CD4-positive, alpha-beta T cell (primary cell): ENCODE measurements at places on chromosomes 2 and 18.

DNA sequence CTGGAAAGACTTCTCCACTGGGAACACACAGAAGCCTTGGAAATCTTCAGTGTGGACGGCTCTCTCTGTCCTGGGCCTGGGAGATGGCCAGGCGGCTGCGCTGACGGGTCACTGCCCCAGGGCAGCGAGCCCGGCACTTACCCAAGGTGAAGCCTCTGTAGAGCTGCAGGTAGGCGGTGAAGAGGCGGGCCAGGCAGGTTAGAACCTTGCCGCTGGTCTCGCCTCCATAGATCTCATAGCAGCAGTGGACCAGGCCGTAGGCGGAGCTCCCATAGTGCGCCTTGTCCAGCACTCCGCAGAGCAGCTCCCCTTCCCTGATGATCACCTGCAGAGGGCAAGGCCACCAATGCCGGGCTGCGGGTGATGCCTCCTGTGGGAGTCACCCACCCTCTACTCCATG, 53.0 kb downstream of the POLR1A start:
- no peak for DNase-seq

GRCh38 chr18:37426586-37426985, 139.0 kb downstream of the CELF4 start:
- no peak for DNase-seq

DNA sequence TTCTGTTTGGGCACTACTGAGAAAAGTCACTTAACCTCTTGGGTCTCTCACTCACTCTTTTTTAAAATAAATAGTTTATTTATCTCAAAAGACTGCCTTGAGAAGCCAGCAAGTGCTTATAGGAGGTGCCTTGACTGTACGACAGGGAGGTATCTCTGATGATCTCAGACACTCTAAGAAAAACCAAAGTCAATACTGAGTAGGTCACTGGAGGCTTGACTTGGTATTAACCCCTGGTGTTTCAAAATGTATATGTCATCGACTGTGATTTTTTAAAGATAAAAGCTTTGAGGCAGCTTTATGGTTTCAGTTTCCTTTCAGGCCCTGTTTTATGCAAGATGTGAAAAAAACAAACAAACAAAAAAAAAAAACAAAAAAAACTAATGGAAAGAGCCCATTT, 33.7 kb downstream of the MREG start:
- no peak for DNase-seq

DNA sequence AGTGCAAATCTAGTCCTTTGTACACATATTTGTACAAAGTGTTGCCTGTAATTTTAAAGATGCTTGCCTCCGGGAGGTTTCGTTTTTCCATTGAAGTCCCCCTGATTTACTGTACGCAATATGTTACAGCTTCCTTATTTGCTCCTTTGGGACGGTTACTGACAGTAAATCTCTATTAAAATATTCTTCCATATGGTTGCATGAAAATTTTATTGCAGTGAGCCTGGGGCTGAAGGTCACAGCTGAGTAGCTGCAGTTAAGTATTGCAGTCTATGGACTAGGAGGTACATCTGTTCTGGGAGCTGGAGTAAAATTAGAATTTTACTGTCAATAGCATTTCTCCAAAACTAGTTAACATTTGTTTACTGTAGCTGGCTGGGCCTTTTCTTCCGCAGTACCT, 119.2 kb downstream of the ETAA1 start:
- DNase-seq: no peak

DNA sequence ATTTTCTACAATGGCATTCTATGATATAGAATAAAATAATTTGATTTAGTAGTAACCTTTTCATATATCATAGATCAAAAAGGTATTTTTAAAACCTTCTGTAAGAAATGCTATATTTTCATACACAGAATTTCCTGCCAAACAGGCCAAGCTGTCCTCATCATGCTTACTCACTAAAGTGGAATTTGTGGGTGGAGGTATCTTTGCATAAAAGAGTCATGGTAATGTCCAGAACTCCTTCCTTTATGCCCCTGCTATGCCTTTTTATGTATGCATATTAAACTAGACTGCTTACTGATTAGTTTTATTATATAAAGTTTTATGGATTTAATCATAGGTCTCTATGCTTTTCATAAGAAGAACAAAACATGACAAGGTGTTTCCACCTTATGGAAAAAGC, 27.5 kb upstream of the MARCHF7 start:
- DNase-seq: no peak

- no peak for DNase-seq
Measured at GRCh38 chr2:183089192-183089851, 10.8 kb downstream of the DUSP19 start.

DNA sequence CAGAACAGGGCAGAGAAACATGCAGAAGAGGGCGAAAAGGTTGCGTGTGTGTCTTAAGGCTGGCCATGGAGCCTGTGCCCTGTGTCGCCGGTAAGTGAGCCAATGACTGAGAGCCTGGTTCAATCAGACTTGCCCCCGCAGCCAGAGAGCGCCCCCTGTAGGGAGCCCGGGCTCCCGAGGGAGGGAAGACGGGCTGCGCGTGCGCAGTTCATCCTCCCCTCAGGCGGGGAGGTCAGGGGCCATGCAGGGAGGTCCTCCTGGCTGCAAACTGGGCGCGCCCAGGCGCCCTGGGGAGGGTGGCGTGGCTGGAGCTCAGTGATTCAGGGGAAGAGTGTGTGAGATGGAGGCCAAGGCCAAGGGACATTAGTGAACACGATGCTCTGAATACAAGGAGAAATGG, 276.6 kb downstream of the PHLPP1 start:
- no peak for DNase-seq

GRCh38 chr2:175624211-175624761, 377.8 kb downstream of the LNPK start:
- no peak for DNase-seq

DNA sequence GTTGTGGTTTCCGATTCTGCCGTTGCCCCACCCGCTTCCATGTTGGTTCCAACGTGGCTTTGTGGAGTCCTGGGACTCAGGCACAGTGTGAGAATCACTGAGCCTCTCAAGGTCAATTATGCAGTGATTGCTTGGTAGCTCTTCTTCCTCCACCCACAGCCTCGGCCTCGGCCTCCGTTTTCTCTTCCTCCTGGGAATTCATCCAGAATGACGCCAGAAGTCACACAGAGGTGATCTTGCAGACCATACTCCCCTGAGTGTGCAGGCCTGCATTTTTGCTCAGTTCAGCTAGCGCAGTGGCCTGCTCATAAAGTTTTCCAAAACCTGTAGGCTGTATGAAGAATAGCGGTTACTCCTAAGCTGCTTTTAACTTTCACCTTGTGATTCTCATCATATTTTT, 273.3 kb downstream of the GBX2 start:
- DNase-seq: no peak

GRCh38 chr2:172998547-172999272, 76.9 kb upstream of the MAP3K20 start:
- no peak for DNase-seq

DNA sequence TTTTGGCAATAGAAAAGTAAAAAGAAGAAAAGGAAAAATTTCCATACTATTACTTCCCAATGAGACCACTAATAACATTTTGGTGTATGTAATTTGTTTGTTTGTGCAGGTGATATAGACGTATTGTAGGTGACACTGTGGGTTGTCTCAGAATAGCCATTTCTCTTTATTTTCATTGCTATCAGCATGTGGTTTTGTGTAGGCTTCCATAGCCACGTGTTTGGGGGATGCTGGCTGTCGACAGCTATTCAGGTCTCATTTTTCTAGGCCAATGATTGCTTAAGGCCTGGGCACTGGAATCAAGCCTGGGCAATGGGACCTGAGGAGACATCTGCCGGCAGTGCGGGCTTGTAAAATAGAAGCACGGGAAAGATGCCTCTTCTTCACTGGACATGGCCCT, 71.0 kb upstream of the KCTD1 start:
- no peak for DNase-seq

DNA sequence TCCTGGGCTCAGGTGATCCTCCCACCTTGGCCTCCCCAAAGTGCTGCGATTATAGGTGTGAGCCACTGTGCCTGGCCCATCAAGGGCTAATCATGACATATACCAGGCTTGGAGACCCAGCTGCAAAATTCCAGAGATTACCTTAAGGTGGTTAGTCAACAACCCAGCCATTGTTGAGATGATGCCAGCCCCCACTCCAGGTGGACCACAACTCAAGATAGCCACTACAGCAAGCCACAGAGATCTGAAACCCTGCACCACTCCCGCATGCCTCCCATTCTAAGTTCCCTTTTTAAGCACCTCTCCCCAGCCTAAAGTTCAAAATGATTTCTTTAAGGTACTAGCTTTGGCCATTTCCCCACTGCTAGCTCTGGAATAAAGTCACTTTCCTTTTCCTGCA, 4.6 kb upstream of the CLK1 start:
- no peak for DNase-seq

GRCh38 chr2:20139407-20140172, 85.3 kb downstream of the SDC1 start:
- DNase-seq: no peak

GRCh38 chr2:59276033-59276432, 1034.9 kb upstream of the FANCL start:
- no peak for DNase-seq

DNA sequence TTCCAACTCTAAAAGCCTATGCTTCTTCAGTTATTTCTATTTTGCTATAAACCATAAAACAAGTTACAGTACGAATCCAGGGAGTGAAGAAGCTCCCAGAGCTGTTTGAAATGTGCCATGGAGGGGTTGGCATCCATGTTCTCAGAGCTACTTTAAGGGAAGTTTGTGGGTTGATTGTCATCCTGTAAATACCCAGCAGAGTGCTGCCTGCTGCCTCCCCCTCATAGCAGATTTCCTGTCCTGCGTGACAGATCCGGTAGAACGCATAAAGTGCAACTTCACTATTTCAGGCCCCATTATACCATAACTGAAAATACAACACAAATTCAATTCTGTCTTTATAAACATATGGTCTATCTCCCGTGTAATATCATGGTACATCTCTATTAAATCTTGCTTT, 114.4 kb downstream of the CTNNA2 start:
- DNase-seq: no peak

DNA sequence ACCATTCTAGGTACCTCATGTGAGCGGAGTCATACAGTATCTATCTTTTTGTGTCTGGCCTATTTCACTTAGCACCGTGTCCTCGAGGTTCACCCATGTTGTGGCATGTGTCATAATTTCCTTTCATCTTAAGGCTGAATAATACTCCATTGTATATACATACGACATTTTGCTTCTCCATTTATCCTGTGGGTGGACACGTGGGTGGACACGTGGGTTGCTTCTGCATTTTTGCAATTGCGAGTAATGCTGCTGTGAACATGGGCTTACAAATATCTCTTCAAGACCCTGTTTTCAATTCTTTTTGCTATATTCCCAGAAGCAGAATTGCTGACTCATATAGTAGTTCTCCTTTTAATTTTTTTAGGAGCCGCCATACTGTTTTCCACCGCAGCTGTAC, 243.6 kb upstream of the EPAS1 start:
- DNase-seq: no peak

DNA sequence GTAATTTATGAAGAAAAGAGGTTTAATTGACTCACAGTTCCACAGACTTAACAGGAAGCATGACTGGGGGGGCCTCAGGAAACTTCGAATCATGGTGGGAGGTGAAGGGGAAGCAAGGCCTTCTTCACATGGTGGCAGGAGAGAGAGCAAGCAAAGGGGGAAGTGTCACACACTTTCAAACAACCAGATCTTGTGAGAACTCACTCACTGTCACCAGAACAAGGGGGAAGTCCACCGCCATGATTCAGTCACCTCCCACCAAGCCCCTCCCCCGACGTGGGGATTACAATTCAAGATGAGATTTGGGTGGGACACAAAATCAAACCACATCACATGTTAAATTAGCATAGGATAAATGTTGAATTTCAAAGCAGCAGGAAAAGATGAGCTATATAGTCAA, 56.2 kb downstream of the STRADB start:
- DNase-seq: no peak

DNA sequence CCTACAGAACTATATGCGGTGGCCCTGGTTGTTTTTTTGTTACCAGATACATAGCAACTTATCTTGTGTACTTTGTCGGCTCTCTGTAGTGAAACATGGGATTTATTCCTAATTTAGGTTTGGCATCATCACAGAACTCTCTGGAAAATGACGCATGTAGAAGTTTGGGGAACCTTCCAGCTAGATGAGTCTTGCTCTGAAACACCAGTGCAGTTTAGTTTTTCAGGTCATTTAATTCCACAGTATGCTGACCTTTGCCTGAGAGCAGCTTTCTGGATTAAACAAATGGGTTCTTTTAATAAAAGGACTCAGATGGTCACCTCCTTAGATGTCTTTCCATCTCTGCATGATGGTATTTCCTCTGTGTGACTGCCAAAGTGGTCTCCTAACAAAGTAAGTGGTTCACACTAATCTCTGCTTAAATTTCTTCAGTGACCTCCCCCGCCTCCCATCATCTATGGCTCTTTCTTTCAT, 39.9 kb downstream of the MYO3B start:
- no peak for DNase-seq

GRCh38 chr2:105782123-105782522, 37.4 kb downstream of the NCK2 start:
- DNase-seq: no peak

DNA sequence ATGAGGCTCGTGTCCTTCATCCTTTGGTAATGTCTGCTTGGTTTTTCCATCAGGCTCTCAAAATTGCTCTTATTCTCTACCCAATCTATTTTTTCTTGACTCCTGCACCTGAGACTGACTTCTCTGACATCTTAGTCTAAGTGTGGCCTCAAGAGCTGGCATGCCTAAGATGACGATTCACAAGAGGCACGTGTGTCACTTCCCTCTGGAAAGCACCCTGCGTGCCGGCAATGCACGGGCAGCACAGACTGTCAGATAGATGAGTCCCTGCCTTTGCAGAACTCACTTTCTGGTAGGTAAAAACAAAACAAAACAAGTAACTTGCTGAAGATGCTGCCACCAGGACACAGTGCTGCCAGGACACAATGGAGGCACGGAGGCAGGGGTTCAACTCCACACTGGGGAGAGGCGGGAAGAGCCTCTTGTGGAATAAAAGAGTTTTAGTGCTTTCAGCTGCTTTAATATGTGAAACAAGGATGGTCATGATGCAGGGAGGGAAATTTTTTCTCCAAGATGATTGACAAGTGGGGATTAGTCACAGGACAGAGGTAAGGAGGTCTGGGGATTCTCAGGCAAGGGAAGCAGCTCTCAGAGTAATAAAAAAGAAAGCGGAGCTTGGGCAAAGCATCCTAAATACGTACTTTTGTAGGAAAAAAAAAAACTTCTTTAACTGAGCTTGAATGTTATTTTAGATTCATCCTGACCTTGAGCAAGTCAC, 27.3 kb downstream of the CYB5A start:
- no peak for DNase-seq

- DNase-seq: no peak
Measured at GRCh38 chr18:74255131-74255616, 36.6 kb downstream of the CYB5A start.

DNA sequence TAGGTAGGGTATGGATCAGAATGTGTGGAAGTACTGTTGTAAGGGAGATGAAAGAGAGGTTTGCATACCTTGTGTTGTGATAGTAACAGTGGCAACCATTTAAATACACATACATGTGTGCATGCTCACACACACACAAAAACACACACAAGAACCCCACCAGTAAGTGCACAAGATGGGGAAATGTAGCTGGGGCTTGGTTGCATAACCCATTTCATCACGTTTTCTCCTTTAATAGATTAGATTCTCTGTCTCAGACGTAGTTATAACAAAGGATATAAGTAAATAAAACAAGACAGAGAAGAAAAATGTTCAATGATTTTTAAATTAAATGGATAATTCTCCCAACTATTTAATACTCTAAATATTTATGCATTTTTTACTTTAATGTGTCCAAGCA, 13.4 kb downstream of the ARHGAP15 start:
- DNase-seq: no peak
